ENCODE measurements at places on chromosomes 11 and 22. TPM values are rescaled to one million over a fixed set of nuclear protein-coding genes. Genes with fewer than 3 reads are reported as not detected.

- no peak for DNase-seq
Measured at GRCh38 chr11:72216638-72217037, at the start of gene FOLR2. TSS of gene FOLR2 (plus strand) at chr11:72216794. CDS start at chr11:72218585, 1,791 bp downstream.

PGM2L1 gene
- total RNA-seq: 3.1 TPM

GRCh38 chr22:36166086-36166485 lies 5.5 kb upstream of the APOL3 start:
- no peak for DNase-seq

GRCh38 chr11:116517077-116517476 lies 255.7 kb downstream of the BUD13 start:
- DNase-seq: no peak

LRRC74B gene
- total RNA-seq: not detected

- DNase-seq: no peak
Measured at GRCh38 chr11:102936864-102937509, 18.5 kb downstream of the MMP13 start.

MB gene
- total RNA-seq: 7,141 TPM

CDC42EP2 gene
- 21.7 TPM for total RNA-seq

GRCh38 chr11:4607096-4607495 lies 935 bp downstream of the TRIM68 start:
- no peak for DNase-seq

GRCh38 chr11:133078012-133078411 lies 454.3 kb downstream of the OPCML start:
- no peak for DNase-seq

- DNase-seq: no peak
Measured at GRCh38 chr11:69221086-69221485, 65.4 kb downstream of the SMIM38 start.

- DNase-seq: no peak
Measured at GRCh38 chr11:113249491-113249763, 65.0 kb upstream of the TTC12 start.

LPXN gene
- total RNA-seq: 5.0 TPM

- peak; percentile 55 for DNase-seq
Measured at GRCh38 chr22:40036591-40037225, 42.0 kb downstream of the FAM83F start.

- DNase-seq: no peak
Measured at GRCh38 chr11:4484310-4484709, 1.9 kb downstream of the OR52K1 start.

DNA sequence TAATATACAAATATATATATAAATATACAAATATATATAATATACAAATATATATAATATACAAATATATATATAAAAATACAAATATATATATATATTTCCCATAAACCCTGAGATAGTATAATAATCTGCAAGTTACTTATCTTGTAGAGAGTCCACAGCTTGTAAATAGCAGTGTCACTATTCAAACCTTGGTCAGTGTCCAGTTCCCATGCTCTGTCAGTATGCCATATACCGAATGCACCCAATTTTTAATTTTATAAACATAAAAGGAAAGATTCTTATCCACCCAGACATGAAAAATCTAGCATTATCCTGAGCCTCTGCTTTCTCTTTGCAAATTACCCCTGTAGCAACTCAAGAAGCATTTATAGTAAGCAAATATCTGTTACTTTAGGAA lies 21.6 kb upstream of the CTSC start:
- no peak for DNase-seq

HOATZ gene
- total RNA-seq: not detected

GRCh38 chr22:46809153-46809885 lies 46.9 kb downstream of the TBC1D22A start:
- no peak for DNase-seq

- no peak for DNase-seq
Measured at GRCh38 chr11:85902353-85902752, 47.2 kb downstream of the CCDC83 start.

- no peak for DNase-seq
Measured at GRCh38 chr22:41822317-41823057, 10.4 kb upstream of the SREBF2 start.

SMIM35 gene
- total RNA-seq: not detected

DNA sequence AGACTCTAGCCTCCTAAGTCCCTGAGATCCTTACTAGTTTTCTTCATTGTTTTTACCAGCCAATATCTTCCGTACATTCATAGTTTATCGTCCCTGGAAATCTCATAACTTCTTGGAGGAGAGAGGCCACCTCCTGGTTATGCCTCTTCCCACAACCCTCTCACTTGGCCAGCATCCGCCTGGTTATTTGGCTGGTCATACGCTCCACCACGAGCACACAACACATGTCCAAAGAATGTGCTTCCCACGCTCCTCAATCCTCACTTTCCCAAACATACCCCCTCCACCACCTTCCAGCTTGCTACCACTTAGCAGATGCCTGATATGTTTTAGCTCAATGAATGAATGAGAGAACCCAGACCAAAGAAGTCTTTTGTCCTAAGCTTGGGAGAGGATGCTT lies 83.5 kb upstream of the EIF3D start:
- no peak for DNase-seq

UBQLNL gene
- total RNA-seq: 0.12 TPM

BATF2 gene
- 1.6 TPM for total RNA-seq

- DNase-seq: no peak
Measured at GRCh38 chr22:32544953-32545558, 70.4 kb downstream of the FBXO7 start.

DNA sequence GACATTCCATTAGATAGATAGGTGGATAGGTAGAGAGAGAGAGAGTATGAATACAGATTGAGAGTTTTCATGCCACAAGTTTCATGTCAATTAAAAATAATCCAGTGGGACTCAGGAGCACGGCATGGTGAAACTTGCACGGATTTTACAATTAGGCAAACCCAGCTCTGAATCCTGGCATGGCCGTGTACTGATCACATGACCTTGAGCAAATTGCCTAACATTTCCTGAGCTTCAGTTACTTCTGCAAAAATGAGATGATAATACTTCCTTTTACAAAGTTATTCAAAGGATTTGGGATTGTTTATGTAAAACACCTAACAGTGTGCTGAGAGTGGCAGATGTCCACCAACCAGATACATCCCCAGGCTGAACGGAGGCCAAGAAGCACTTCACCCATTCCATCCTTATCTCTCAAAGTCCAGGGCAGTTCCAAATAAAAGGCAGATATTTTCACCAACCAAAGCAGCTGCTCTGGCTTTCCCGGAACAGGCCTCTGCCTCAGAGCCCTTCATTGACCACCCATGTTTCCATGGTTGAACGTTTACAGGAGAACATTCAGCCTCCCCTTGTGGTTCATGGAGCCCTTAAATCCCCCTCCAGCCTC lies 17.9 kb downstream of the APLNR start:
- DNase-seq: no peak

HBD gene
- not detected for total RNA-seq

- DNase-seq: no peak
Measured at GRCh38 chr11:43735115-43735514, 54.6 kb downstream of the HSD17B12 start.

DNA sequence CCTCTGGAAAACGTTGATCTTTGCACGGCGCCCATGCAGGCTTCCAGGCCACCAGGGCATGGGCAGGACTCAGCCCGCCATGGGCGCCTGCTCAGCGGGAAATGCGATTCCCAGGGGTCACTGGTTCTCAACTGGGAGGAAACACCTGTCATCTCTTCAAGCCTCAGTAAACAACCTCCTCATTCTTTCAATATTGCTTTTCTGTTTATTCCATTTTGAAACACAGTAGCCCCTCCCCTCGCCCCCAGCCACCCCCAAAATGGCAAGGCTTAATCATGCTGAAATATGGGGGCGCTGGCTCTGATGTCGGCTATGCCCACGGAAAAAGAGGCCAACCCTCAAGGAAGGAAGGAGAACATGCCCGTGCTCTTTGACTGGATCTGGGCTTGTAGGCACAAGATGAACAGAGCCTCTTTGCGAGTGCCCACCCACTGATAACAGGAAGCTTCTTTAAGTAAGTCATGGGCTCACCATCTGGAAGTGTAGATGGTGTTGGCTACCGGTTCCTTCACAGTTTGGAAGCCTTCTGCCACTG lies 594 bp upstream of the POU2AF1 start:
- DNase-seq: no peak

DNA sequence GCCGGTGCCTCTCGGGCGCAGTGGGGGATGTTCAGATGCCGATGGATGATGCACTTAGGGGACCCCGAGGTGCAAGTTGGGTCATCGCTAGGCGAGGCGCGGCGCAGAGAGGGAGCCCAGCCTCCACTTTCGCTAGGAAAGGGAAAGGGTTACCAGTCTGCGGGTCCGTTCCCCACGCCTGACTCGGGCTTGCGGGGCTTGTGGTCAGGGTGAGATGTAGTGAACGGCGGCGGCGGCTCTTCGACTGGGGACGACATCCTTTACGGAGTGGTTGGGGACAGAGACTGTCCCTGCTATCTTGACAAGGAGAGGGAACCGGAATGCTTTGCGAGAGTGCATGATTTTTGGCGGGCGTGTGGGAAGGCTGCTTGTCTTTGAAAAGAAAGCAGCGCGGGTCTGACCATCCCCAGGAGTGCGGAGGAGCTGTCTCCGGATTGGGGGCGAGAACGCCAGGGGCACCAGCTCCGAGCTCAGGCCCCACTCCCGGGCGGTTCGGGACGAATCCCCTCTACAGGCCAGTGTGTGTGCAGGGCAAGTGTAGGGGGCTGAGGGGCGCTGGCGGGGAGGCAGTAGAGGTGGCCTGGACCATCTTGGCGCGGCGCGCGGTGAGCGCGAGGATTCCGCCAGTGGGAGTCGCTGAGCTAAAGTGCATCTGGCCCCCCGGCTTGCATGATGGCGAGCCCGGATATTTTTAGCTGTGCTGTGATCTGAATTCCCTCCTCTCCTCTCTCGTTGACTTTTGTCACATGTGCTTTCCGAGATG lies 1.1 kb downstream of the FAT3 start:
- DNase-seq: peak; percentile 26

DNA sequence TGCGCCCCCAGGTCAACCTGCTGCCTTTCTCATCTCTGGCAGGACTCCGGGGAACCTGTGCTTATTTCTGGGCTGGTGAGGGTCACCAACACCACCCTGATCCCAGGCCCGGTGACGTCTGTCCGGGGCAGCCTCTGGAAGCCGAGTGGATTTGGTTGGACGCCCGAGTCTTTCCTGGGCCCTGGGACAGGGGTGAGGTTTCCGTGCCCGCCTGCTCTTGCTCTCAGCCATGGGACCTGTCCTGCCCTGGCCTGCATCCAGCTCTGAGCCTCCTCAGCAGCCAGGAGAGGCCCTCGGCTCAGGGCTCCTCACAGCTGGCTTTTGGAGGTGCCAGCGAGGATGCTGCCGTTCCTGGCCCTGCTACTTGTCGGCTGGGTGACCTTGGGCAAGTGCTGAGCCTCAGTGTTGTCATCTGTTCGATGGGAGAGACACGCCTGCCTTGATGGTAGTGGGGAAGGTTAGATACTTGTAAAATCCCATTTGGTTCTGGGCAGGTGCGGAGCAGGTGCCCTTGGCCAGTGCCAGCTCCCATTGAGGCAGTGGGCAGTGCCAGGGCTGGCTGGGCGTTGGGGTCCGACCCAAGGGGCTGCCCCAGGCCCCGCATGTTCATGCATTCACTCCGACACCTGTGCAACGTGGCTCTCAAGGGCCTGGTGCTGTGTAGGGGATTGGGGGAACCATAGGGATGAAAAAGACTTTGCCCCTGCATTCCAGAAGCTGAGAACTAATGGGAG lies 58.9 kb upstream of the THY1 start:
- no peak for DNase-seq

ANGPTL5 gene
- total RNA-seq: 4.0 TPM

OR5A1 gene
- total RNA-seq: not detected

- peak; percentile 71 for DNase-seq
Measured at GRCh38 chr22:29330753-29331152, 15.3 kb upstream of the RASL10A start.

DNA sequence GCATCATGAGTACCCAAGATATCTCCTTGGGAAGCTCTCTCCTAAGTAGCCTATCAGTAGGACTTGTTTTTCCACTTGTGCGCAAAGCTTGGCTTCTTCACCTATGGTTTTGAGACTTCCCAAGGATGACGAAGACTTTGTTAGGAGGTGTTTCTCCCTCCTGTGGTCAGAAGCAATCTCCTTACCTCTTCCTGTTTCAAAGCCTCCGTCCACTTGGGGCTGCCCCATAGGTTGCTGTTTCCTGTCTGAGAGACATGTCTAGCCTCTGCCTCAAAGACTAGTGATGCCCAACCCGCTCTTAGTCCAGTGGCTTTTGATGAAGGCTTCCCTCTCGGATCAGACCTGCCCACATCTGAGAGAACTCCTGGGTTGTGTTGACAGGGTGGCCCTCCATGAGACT lies 92.9 kb downstream of the TRAF6 start:
- no peak for DNase-seq

RFPL3 gene
- not detected for total RNA-seq

DNA sequence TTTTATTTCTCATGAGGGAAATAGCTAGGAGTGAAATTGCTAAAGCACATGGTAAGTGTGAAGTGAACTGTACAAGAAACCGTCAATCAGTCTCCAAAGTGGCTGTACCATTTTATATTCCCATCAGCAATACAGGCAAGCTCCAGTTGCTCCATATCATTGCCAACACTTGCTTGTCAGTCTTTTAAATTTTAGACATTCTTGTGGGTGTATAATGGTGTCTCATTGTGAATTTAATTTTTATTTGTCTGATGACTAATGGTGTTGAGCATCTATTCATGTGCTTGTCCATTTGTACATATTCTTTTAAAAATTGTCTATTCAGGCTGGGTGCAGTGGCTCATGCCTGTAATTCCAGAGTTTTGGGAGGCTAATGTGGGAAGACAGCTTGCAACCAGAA lies 34.1 kb upstream of the SMCO4 start:
- DNase-seq: no peak

DNA sequence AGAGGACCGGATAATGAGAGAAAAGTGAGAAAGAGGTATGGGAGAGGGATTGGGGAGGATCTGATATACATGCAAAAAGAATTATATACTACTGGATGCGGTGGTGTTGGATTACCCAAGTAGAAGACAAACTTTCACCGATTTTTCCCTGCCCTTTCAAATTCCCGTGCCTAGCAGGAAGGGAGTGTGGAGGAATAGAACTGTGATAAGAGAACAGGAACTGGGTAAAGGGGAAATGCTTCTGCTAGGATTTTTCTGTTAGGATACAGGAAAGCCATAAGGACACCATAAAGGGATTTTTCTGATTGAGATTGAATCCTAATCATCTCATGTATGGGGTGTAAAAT lies 480 bp upstream of the MTMR2 start:
- DNase-seq: no peak

- DNase-seq: no peak
Measured at GRCh38 chr11:82194521-82194920, 539.1 kb downstream of the FAM181B start.

DNA sequence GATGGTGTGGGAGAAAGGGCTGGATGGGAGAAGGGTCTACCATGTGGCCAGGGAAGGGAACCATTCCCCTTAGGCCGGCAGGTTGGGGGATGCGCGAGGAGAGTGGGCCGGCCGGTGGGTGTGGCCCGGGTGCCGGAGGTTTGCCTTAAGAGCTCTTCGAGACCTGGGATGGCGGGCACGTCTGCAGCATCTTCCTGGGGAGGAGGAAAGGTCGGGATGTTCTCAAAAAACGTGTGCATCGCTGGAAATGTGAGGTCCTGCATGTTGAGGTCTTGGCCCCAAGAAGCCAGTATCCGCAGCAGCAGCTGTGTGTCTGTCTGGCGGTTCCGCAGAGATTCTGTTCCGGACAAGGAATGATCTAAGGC lies 1.4 kb downstream of the NAV2 start:
- DNase-seq: peak; percentile 24
